ENCODE measurements at places on chromosomes 6 and 20.
A peak's percentile ranks its signal among the peaks of the same experiment; 100 is the strongest.

DNA sequence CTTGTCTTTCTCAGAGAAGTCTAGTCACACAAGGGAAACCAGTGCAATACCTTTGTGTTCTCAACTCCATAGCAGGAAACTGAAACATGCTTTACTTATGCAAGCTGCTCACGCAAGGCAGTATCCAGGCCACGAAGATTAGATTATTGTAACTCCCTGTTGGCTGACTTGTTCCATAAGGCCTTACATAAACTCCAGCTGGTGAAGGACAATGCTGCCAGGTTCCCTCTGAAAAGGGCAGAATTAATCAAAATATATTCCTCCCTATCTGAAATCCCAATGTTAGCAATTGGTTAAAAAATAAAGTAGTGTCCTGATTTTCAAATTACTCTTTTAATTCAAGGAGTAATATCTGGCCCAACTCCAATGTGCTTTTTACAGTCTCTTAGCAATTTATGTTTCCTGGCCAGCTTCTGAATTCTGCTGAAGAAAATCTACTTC, 966.6 kb downstream of the HACE1 start:
- no peak for DNase-seq

DNA sequence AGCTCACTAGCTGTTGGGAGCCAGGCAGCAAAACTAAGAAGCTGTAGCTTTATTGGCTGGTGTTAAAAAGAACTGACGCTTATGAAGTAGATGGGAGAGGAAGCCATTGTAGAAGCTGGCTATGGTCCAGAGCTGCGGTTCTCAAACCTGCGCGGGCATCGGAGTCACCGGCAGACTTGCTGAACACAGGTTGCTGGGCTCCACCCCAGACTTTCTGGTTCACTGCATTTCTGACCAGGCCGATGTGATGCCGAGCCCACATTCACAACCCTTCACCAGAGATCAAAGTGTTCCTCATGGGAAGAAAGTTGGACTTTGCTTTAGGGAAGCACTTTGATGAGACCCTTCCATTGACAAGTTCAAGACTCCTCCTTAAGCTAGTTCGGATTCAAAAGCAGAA, 231.6 kb downstream of the QKI start:
- DNase-seq, result no peak

- no peak for DNase-seq
These were observed 71.9 kb downstream of the TMEM170B start for GRCh38 chr6:11609324-11610071.

DNA sequence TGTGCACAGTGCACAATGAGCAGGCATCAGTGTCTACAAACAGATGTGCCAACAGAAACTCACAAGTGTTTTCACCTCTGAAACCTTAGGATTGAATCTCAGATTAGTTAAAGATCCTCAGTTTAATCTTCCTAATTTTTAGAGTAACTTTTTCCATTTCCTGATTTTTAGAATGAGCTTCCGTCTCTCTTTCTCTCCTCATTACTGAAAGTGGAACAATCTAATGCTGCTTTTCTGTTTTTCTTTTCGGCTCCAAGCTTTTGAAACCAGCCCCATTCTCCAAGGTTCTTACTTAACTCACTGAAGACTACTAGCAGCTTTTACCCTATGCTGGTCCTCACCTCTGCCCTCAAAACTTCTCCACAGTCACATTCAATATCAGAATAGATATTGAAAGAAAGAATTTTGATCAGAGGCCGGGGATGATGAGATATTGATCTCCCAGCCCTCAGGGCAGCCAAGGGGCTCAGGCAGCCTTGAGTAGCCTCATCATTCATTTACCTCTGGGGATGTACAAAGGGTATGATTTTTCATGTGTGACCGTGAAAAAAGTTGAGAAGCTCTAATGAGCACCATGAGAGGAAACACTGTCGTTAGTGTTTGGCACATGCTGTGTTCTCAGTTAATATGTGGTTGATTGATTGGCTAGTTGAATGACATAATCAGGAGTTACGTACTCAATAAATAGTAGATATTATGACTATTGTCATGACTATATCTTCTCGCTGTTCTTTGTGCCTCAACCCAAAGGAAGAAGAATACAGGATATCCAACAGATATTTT, 11.9 kb upstream of the STK38 start:
- no peak for DNase-seq

DNA sequence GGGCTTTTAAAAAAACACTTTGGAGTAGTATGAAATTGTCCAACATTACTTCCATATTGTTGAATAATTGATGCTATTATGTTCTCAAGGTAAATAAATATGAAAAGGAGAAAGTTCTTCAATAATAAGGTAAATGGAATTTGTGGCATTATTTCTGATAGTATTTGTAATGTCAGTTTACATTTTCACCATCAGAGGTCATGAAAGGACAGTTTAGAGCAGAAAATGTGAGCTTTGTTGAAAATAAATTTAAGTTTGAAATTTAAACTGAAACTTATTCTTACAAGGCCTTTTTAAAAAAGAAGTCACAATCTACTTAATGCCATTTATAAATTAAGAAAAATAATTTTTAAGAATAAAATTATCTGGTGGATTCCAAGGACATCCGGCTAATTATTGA, 15.8 kb upstream of the CEP162 start:
- no peak for DNase-seq

DNA sequence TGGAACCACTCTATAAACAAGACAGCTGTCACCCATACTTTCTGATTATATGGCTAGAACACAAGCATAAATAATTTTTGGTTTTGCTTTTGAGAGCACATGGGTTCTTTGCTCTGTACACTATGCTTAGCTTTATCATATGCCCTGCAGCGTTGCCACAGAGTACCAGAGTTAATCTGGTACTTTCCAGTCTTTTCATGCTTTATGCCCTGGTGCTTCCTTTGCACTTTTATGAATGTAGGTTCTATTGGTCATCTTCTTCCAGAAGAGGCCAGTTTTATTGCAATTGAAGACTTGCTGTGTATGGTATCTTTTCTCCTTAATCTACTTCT, 20.8 kb downstream of the SHLD1 start:
- DNase-seq, result no peak

DNA sequence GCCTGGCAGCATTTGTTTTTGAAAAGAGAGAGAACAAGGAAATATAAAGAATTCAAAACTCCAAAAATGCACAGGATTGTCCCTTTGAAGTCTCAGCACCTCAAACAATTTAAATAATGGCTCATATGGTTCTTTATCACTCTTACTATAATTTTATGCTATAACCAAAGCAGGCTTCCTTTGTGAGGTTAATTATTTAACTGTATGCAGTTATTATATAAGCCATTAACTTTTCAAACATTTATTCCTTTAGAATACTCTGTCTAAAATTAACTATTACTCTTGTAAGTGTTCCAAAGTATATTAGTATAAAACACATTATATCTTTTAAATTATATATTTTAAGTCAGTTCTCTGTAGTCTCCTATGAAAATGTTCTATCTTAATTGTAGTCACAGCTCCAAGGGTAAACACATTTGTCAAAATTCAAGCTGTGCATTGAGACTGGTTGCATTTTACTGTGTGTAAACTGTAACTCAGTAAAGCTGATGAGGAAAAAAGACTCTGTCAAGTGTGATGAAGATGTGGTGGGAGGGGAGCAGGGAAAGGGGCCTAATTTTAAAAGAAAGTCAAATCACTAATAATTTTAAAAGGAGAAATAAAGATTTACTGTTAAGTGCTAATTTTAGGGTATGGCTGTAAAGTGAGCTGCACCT, 20.0 kb upstream of the PLAGL1 start:
- DNase-seq, result no peak

GRCh38 chr6:137827977-137828810, 38.9 kb upstream of the TNFAIP3 start:
- peak; percentile 51 for DNase-seq

DNA sequence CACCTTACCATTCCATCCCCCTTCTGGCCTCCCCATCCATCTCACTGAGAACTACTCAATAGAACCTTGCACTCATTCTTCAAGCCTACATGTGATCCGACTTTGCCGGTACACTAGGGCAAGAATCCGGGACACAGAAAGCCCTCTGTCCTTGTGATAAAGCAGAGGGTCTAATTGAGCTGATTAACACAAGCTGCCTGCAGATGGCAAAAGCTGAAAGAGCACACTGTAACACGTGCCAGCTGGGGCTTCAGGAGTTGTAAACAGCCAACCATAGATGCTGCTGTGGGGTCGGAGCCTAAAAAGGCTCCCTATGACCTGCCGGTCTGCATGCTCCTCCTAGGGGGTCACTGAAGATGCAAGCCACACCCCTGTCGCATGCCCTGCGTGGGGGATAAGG, 124.1 kb downstream of the RNF144B start:
- DNase-seq, result no peak

DNA sequence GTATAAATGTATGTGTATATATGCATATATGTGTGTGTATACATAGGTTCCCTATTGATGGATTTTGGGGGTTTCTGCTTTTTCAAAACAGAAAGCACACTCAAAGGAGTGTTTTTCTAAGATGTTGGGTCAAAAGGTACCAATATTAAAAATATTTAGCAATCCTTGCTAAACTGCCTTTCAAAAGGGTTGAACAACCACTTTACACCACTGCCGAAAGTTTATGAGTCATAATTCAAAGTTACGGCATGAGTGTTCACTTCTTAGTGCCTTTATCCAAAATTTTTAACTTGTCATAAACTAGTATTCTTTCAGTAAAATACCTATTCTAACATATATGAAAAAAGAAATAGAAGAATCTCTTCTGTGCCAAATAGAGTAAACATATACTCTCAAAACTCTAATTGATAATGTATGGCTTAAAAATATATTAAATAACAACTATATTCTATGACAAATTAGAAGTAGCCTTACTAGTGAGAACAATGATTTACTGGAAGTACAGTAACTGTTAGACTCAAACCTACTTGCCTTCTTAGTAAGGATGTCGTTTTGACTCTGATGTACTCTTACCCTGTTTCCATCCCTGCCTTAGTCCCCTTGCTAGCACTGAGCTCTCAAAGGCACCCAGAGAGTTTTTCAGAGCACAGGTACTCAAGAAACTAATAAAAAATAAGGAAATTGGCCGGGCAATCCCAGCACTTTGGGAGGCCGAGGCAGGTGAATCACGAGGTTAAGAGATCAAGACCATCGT, 136.1 kb downstream of the INSM1 start:
- no peak for DNase-seq

DNA sequence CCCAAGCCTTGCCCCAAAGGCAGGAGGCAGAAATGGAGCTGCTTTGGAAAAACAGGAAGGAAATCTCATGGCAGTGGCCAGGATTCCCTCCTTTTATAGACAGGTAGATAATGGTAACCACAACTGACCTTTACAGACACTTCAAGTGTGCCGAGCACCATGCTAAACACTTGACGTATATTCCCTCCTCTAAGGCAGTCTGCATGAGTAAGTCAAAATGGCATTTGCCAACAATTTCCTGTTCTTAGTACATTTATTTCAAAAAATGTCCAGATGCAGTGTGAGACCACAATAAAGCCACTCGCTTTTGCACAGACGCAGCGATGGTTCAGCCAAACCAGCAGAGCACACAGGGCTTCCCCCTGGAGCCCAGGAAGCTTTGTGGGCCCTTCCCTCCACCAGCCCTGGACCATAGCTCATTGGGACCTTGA, 16.5 kb upstream of the GPR6 start:
- DNase-seq, result no peak

GRCh38 chr6:150395388-150396009, 26.7 kb downstream of the IYD start:
- DNase-seq, result peak; percentile 27

DNA sequence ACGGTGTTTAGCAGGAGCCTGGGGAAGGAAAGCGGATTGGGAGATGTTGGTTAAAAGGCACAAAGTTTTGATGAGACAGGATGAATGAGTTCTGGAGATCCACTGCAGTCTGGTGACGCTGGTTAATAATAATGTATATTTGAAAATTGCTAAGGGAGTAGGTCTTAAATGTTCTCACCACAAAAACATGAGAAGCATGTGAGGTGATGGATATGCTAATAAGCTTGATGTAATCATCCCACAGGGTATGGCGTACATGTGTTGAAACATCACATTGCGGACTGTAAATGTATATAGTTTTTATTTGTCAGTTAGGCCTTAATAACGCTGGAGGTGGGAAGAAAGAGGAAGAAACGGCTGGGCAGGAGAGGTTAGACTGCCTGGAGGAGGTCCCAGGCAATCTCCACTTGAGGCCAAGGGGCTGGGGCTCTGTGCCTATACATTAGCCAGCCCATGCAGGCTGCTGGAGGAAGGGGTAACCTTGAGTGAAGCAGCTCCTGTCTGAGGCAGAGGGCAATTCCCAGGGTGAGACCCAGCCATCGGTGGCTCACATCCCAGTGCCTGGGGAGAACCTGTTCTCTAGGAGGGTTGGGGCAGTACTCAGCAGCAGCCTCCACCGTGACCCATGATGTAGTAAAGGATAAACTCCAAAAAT, 188.2 kb upstream of the QKI start:
- no peak for DNase-seq

- no peak for DNase-seq
These were observed 123.1 kb upstream of the STXBP5 start for GRCh38 chr6:147081076-147081609.

DNA sequence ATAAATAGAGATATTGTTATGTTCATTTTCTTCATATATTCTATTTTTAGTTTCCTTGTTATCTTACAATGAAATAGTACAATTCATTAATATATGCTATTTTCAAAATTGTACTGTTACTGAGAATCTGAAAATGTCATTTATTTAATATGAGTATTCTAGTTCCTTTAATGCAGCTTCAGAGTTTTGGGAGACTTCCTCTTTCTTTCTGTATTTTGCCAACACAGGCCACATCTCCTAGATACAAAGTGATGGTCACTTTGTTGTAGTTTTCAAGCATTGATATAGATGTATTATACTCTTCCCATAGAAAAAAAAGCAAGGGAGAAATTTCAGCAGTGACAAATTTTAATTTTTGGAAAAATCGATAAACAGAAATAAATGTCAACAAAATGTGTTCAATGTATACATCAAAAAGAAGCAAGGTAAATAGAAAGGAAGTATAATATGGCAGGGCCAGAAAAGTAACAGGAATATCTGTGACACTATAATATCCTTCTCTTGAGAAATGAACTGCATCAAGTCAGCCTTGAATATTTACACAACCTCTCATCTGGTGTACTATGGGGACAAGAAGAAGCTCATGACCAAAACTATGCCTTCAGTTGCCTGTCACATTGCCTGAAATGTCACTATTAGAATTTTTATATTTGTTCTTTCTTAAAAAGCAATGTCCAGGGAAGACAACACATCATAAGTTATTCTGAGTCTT, 396.0 kb downstream of the TBC1D32 start:
- no peak for DNase-seq

DNA sequence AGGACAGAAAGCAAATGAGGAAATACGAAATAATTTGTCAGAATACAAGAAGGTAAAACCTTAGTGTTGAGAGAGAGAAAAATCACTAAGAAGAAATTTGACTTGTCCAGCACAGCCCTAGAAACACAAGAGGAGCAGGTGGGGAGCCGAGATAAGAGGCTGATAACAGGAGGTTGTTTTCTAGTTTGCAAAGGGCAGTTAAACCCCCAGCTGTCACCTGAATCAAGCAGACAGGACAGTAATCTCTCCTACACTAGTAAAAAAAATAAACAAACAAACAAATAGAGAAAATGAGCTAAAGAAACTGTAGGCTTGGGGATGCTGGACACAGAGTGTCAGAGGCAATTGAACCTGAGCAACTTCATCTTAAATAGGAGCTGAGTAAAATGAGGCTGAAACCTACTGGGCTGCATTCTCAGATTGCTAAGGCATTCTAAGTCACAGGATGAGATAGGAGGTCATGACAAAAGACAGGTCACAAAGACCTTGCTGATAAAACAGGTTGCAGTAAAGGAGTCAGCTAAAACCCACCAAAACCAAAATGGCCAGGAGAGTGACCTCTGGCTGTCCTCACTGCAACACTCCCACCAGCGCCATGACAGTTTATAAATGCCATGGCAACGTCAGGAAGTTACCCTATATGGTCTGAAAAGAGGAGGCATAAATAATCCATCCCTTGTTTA, 40.4 kb downstream of the FAM184A start:
- DNase-seq, result no peak

GRCh38 chr6:7866526-7866925, 44.1 kb downstream of the TXNDC5 start:
- DNase-seq, result no peak
